Stimulated activated naive CD4-positive, alpha-beta T cell (primary cell): ENCODE measurements at places on chromosomes 7 and 10.
A peak's percentile ranks its signal among the peaks of the same experiment; 100 is the strongest.

GRCh38 chr10:125482108-125482507 lies 200.9 kb downstream of the TEX36 start:
- no peak for DNase-seq

DNA sequence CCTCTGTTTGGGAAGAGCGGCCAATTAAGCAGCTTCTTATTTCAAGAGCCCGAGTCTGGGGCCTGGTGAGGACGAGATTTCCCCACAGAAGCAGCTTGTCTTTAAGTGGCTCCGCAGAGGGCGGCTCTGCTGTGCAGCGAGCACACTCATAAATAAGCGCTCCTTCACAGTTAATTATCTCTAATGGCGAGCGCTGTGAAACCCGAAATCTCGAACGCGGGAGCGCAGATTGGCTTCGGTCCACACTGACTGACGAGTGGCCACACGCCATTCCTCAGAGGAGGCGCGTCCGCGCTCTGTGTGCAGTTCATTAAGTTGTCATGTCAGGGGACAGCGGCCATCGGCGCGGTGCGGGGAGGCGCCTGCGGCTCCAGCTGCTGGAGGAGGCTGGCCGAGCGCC lies 560.9 kb downstream of the DNAJB6 start:
- DNase-seq, result no peak

DNA sequence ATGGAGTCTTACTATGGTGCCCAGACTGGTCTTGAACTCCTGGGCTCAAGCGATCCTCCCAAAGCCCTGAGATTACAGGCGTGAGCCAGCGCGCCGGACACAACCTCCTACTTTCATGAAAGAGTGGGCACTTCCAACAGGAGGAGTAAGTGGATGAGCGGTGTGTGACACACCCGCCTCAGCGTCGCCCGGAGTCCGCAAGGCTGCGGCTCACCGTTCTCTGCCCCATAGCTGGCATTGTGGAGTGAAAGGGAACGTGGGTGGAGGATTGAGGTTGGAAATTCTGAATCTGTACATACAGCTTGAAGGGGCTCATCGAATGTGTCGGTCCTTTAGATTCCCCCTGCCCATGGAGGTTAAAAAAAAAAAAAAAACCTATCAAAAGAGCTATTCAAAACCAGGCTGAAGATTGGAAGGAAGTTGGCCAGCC lies 524 bp upstream of the PRXL2A start:
- DNase-seq, result no peak

- DNase-seq, result no peak
These were observed 17.1 kb downstream of the PLXDC2 start for GRCh38 chr10:19833170-19833824.

DNA sequence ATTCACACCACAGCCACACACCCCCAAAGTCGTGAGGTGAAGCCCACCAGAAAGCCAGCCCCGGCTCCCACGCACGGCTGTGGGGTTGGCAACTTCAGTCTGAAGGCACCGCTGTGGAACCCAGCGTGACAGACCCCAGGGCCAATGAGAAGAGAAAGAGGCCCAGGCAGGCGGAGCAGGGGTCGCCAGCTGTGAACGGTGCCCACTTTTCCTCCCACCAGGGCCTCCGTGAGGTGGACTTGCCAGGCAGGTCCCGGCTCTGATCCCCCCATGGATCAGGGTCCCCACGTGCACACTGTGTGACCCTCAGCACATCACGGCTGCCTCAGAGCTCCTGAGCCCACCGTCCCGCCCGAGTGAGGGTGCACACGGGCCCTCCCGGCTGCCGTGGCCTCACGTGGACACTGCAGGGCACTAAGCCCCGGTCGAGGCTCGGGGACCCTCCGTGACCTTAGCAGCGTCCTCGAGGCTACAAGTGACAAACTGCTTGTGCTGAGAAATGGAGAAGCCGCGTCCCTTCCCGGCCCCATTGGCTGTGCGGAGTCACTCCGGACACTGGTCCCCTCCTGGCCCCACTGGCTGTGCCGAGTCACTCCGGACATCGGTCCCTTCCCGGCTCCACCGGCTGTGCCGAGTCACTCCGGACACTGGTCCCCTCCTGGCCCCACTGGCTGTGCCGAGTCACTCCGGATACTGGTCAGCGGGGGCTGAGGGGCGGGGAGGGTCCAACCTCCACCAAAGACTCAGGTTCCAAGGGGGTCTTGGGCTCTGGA lies 72.4 kb upstream of the PDGFA start:
- no peak for DNase-seq

- no peak for DNase-seq
These were observed 47.6 kb downstream of the ICA1 start for GRCh38 chr7:8214244-8214824.

DNA sequence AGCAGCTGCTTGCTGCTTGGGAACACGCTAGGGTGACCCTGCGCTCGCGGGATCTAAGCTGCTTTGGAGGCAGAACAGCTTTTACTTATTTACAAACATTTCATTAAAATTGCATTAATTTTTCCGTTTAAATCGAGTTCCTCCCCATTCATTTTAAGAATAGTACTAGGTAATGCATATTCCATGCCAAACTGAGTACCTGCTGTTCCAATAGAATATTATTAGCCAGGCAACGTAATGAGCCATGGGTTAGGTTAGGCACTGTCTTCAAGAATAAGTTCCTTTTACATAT lies 860 bp downstream of the EXOC6 start:
- no peak for DNase-seq

- DNase-seq, result no peak
These were observed 17.0 kb downstream of the PRSS2 start for GRCh38 chr7:142787783-142788182.

DNA sequence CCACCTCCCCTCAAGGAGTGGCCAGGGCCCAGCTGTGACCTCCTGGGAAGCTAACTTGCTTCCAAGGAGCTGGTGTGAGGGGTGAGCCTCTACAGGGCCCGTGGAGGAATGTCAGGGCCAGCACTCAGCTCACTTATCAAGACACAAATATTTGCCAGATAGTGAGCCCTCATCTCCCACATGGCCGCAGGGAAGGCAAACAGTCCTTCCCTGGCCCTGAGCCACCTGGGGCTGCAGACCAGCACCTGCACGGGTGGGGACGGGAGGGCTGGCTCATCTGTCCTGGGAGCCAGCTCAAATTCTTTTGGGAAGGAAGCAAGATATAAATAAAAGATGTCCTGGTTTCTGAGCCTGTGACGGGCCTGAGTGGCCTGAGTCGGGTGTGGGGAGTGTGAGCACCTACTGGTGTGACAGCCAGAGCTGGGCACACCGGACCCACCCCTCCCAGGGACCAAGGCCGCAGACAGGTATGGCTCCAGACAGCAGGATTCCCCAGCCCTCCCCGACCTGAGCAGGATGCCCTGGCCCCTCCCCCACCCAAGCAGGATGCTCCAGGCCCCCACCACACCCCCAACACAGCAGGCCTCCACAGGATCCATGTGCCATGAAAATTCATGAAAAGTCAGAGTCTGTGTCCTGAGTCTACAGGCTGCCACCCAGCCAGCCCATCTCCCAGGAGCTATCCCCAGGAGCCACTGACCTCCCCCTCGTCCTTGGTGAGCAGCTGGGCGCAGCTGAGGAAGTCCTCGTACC lies 148.0 kb downstream of the MAPK8 start:
- no peak for DNase-seq

DNA sequence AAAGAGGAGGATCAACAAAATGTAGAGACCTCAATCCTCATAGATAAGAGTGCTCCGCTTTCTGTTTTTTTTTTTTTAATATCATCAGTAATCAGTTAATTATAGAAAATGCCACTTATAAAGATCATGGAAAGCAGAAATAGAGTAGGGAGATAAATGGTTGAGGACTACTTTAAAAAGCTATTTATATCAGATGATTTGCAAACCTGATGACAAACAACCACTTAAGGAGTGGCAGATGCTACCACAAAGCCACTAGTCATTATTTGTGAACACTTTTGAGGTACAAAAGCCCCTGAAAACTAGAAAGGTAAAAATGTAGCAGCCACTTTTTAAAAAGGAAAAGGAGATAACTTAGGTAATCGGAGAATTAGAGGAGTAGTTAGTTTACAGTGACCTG lies 99.0 kb upstream of the CYP26C1 start:
- no peak for DNase-seq

DNA sequence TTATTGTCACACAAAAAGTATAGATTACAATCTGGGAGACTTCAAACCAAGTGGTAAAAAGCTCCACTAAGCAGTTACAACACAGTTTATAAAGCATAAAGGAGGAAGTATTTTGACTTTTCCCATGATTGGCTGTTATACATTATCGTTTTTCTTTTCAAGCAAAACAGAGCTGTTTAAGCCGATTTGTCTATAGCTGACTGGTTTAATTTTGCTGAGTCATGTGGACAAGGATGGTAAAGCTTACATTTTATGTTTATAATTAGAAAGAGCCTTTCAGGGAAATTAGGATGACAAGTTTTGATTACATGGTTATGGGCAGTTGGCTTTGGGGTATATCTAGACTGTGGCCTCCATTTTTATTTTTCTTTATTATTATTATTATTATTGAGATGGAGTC lies 152.5 kb upstream of the STK17A start:
- DNase-seq, result no peak

- no peak for DNase-seq
These were observed 347 bp downstream of the LBX1 start for GRCh38 chr10:101228966-101229265.

DNA sequence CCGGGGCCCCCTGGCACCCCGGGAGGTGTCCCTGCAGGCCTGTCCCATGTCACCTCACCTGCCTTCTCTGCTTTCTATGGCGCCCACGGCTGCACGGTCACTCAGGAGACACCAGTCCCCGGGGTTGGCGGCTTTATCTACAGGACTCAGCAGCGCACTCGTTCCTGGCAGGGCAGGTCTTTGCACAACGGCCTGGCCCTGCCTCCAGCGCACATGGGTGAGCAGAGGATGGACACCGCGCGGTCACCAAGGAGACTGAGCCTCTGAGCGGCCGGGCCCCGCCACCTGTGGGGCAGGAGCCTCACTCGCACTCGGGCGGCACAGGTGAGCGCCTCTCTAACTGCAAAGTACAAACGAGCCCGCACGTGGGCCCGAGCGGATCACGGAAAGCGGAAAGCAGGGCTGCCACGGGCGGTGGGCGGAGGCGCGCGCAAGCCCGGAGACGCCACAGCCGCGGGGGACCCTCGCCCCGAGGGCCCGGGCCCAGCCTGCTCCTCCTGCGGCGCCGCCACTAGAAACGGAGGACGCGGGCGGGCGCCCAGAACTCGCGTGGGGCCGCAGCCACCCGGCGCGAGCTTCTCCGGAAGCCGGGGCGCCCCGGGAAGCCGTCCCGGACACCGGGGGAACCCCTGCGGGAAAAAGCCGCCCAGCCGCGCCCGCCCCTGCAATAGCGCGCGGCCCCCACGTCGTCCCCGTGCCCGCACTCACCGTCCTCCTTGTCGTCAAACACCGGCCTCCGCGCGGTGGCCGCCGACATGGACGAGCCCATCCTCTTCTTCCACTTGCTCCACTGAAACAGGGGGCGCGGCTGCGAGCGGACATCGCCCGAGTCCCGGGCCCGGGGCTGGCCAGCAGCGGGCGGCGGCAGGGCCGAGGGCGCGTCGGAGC lies 642 bp downstream of the STK32C start:
- DNase-seq, result peak; percentile 53

DNA sequence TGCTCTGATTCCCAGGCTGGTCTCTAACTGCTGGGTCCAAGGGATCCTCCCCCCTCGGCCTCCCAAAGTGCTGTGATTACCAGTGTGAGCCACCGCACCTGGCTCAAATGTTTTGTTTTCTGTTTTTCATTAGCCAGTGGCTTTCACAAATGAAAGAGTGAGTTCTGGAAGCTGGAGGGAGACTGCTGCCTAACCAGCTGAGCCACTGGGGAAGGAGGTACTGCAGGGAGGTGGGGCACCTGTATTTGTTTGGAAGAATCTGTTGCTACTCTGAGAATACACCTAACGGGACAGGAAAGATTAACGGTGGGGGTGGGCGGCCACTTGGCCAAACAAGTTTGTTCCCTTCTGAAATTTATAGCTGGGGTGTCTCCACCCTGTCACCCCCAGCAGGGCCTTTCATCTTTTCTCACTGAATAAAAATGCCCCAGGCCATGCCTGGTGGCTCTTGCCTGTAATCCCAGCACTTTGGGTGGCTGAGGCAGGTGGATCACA lies 4.7 kb downstream of the STOX1 start:
- no peak for DNase-seq

DNA sequence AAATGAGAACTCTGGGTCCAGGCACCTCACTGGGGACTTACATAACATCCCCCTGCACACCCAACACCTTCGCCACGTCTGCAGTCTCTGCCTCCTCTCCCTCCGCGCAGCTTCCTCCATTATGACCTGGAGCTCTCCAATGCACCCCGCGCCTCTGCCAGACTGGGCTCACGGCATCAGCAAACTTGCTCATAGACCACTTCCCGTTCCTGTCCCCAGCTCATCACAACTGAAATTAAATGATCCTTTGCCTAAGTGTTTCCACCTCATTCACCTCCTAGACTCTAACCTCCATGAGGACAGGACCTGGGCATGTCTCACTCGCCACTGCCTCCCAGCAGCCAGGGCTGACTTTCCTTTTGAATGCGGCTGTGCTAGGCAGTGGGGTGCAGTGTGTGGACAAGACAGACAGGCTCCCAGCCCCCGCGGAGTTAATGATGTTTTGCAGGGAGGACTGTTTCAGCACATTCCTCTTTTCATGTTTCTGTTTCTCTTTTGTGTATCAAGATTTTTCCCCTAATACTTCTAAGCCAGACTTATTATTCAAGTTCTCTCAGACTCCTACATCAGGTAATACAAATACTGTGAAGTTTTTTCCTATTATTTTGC lies 18.8 kb downstream of the CHST15 start:
- no peak for DNase-seq

GRCh38 chr10:89853781-89854191 lies 152.4 kb downstream of the KIF20B start:
- no peak for DNase-seq

GRCh38 chr10:48556065-48556464 lies 48.8 kb downstream of the ARHGAP22 start:
- DNase-seq, result no peak

DNA sequence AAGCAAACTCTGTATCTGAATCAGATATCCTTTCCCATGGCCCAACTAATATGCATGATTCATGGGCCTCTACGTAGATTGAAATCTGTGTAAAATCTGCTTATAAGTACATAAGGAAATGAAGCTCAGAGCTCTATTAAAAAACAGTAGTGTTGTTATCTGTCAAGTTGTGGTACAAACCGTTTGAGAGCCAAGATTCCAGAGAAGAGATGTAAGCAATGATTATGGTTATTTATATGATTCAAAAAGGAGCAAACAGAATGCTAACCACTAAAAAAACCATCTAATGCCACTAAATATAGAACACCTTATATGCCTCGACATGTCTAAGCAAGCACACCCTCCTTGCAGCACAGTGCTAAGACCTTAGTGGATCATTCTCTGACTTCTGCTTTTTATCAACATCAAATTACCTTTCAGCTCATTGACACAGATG lies 26.6 kb downstream of the RPP38 start:
- no peak for DNase-seq

- no peak for DNase-seq
These were observed 42.1 kb upstream of the RASGEF1A start for GRCh38 chr10:43308986-43309385.

GRCh38 chr10:59108296-59108870 lies 68.1 kb upstream of the PHYHIPL start:
- DNase-seq, result no peak

- no peak for DNase-seq
These were observed 6.0 kb upstream of the ZRANB1 start for GRCh38 chr10:124935946-124936345.
